Naive thymus-derived CD8-positive, alpha-beta T cell (primary cell): ENCODE measurements at places on chromosomes 12 and 14.

GRCh38 chr12:59372956-59373355 is 222.9 kb upstream of the SLC16A7 start:
- no peak for DNase-seq

DNA sequence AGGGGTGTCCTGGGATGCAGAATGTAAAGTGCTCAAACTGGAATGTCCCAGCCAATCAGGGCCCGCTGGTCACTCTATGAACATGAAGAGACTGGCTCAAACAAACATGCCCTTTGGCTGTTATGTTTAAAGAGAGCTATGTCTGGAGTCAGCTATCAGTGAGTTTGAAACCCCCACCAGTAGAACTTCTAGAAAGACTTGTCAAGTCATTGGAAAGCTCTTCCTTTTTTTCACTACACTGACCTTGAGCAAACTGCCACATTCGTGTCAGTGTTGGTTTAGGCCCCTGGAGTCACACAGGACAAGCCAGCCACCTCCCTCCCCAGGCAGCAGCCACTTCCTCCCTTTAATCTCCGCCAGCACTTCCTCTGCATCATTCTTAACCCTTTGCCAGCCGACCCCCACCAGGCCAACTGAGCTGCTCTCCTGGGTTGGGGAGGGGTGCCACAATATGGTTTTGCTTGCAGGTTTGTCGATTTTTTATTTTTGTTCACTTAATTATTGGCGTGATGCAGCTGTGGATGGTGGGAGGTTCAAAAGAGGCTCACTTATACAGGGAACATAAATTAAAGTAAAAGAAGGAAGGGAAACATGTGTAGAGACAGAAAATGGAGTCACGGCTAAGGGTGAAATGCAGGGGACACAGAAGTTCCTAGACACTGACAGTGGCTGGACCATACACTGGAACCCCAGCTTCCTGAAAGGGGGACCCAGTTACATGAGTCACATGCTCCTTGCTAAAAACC is 25.3 kb downstream of the CMKLR1 start:
- DNase-seq, result no peak

DNA sequence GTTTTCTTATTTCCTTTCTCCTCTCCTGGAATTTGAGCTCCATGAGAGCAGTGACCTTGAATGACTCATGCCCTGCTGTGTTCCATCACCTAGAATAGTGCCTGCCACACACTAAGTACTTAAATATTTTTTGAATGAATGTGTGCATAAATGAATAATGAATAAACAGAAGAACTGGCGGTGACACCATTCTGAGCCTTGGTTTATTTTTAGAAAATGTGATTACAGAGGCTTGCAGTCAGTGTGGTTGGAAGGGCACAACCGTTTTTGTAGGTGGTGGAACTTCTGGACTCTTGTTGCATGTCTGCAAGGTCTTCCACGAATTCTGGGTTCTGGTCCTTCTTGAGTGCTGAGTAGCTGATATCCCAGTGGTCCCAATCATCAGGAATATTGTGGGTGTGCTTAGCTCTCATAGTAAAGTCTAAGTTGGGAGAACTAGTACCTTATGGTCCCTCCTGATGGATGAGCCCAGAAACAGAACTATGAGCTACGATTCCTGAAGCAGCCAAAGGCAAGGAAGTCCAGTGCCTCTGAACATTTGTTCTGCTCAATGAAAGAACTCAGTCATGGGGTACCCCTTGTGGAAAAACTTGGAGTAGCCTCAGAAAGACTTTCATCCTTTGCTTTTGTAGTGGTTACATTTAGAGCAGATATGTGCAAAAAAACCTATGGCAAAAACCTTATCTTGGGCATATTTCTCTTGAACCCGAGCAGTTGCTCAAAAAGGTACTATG is 28.8 kb upstream of the BHLHE41 start:
- DNase-seq, result no peak

GRCh38 chr12:125604976-125605375 is 539.7 kb downstream of the AACS start:
- no peak for DNase-seq

DNA sequence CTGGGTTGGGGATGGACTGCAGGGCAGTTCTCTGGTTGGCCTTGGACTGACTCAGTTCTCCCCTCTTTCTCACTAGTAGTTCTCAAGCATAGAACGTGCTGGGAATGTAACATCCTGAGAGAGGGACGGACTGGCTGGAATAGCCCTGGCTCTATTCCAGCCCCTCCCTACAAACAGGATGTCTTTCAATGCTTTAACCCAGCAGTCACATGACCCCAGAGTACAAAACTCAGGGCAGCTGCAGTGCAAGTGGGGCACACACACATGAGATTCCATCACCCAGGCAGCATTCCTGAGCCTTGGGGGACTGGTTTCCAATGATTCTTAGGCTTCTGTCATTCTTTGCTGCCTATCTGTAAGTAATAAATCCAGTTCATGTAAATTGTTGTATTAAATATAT is 1.6 kb upstream of the ACOT6 start:
- DNase-seq, result no peak

- no peak for DNase-seq
Observed at GRCh38 chr14:50047274-50047676, 69.1 kb downstream of the VCPKMT start.

GRCh38 chr14:99840265-99840664 is 47.1 kb downstream of the EML1 start:
- no peak for DNase-seq

DNA sequence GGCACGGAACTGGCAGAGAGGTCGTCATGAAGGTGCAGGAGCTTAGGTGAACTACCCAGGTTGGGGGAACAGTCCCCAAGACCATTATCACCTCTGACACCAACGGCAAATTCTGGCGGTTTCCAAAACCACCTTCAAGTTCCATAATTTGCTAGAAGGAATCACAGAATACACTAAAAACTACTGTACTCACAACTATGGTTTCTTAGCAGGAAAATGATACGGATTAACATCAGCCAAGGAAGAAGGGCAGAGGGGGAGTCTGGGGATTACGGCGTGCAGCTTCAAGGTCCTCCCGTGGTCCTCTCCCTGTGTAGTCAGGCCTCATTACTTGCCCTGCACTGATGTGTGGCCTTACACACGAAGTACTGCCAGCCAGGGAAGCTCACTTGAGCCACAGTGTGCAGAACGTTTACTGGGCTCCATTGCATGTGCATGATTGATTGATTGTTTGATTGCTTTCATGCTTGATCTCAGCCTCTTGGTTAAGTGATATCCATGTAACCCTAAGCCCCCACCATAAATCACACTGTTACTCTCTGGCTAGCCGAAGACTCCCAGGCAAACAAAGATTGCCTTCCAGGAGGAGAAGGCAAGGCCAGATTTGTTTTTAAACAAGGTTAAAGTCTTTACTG is 837 bp upstream of the STX2 start:
- no peak for DNase-seq

DNA sequence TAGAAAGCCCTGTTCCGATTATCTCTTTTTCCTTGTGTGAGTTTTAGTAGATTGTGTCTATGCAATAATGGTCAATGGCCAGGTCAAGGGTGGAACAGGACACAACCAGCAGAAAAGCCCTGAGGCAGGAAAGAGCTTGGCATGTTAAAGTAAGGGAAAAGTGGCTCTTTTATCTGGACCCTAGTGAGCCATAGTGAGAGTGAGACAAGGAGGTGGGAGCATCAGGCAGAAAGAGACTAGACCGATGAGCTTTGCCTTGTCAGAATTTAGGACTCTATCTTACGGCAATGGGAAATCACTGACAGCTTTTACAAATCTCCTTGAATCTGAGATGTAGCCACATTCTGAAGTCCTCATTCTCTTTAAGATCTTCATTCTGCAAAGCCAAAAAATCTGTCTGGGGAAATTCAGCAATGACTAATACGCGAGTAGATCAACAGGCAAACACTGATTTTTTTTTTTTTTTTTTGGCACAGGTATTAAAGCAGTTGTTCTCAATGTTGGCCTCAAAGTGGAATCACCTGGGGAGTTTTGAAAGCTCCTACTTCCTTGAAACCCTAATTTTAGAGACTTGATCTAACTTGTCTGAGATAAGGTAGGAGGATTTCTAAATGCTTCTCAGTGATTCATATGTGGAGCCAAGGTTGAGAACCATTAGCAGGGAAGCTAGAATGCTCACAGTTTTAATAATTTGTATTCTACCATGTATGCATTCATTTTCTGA is 33.9 kb downstream of the TMEM19 start:
- DNase-seq, result no peak

GRCh38 chr12:105409279-105409678 is 78.8 kb downstream of the C12orf75 start:
- no peak for DNase-seq

- no peak for DNase-seq
Observed at GRCh38 chr12:123934829-123935228, 37.8 kb downstream of the CCDC92 start.

DNA sequence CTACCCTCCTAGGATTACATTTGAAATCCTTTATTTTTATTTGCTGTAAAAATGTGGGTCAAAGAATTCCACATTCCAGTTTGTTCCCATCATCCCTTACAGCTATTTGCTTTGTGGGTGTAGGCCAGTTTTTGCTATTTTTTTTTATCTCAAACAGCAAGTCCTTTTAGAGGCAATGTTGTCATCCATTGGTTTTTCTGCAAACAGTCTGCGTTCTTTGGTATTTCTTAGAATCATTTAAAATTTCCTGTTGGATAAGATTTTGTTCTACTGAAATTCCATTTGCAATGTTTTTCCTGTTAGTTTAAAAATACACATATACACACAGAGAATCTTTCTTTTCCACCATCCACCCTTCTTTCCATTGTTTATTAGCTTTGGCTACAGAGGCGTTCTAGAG is 53.3 kb upstream of the STK38L start:
- DNase-seq, result no peak

- no peak for DNase-seq
Observed at GRCh38 chr12:20963762-20964161, 153.3 kb downstream of the SLCO1B3 start.

- DNase-seq, result peak; percentile 53
Observed at GRCh38 chr14:90903101-90903500, 86.9 kb upstream of the TTC7B start.

DNA sequence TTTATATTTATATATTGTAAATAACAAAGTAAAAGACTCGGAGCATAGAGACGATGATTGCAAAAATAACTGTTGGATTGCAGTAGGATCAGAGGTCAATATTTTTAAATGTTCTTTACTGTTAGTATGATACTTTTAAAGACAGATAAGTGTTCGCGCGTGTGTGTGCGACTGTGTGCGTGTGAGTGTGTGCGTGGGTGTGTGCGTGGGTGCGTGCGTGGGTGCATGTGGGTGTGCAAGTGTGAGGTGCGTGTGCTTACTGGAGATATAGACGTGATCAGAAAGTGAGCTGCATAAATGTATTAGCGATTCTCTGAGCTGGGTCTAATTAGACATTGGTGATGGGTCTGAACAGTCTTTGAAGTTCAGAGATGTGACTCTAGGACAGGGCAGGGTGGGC is 142.9 kb downstream of the RIMBP2 start:
- no peak for DNase-seq

DNA sequence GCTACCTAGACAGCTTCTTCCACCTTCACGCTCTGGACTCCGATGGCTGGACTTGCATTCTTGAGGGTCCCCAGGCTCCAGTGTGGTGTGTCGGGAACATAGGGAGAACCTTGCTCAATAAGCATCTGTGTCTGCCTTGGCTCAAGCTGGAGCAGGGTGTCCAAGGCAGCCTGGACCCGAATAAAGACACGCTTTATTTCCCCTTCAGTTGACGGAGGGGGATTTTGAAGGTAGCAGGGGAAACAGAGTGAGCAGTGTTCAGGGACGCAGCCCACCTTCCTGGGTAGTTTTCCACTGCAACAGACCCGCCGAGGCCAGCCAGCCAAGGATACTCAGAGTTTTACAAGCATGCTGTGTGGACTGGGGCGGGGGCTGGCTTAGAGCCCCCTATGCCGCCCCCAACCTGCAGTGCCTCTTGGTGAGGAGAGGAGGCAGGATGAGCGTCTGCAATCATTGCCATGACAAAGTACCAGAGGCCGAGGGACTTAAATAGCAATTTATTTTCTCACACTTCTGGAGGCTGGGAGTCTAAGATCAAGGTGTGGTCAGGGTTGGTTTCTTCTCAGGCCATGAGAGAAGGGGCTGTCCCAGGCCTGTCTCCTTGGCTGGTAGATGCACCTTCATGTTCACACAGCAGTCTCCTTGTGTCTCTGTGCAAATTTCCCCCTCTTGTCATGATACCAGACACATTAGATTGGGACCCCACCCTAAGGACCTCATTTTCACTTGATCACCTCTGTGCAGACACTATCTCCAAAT is 201.2 kb downstream of the CHST11 start:
- no peak for DNase-seq

DNA sequence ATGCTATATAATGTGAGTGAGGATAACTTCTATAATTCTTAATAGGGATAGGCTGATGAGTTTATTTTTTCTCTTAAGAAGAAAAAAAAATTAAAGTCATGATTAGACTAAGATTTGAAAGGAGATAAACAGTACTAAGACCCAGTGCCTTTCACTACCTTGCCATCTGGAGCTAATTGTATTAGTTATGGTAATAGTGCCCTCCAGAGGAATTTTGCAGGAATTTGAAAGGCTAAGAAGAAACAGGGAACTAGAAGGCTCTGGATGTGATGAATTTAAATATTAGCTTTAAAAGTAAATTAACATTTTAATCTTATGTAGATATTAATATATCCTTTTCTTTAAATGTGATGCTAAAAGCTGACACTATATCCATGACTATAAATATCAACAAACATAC is 36.6 kb upstream of the PIK3C2G start:
- no peak for DNase-seq

- no peak for DNase-seq
Observed at GRCh38 chr12:4268329-4269181, 5.0 kb upstream of the CCND2 start.

GRCh38 chr14:28407996-28408395 is 358.6 kb upstream of the FOXG1 start:
- DNase-seq, result no peak
